RWPE2 (cell line): ENCODE measurements at places on chromosomes 3 and 15.
A peak's percentile ranks its signal among the peaks of the same experiment; 100 is the strongest.

DNA sequence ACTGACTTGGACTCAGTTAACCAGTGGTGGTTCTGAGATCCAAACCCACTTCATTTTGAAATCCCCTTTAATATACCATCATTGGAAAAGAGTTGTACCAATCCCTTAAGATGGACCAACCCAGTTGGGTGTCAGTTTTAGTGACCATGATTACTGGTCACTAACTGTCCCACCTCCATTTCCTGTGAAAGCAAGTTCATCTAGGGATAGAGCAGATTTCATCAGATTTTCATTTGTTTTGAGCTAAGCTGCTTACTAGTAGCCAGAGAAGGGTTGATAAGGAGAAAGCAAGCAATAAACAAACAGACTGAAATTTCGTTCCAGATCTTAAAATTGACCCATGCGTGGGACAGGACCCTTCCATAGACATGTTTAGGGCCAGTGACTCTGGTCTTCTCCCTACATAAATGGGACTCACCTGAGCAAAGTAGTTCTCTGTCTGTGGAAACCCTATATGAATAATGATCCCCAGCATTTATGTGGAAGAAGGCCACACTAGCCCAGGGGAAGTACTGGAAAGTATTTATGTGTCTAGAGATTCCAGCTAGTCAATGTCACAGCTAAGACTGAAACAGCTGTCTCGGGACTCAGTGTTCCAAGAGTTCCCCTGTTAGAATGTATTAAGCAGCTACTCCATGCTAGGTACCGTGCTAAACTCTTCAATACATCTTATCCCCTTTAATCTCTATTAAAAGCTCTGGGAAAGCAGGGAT is 196.0 kb upstream of the BCL6 start:
- no peak for DNase-seq

GRCh38 chr15:58114812-58115211 is 23.4 kb upstream of the AQP9 start:
- no peak for DNase-seq

- DNase-seq, result no peak
These were observed 58.9 kb upstream of the MUC13 start for GRCh38 chr3:124993466-124993865.

- DNase-seq, result no peak
These were observed 12.4 kb upstream of the NFKBIZ start for GRCh38 chr3:101836652-101837598.

DNA sequence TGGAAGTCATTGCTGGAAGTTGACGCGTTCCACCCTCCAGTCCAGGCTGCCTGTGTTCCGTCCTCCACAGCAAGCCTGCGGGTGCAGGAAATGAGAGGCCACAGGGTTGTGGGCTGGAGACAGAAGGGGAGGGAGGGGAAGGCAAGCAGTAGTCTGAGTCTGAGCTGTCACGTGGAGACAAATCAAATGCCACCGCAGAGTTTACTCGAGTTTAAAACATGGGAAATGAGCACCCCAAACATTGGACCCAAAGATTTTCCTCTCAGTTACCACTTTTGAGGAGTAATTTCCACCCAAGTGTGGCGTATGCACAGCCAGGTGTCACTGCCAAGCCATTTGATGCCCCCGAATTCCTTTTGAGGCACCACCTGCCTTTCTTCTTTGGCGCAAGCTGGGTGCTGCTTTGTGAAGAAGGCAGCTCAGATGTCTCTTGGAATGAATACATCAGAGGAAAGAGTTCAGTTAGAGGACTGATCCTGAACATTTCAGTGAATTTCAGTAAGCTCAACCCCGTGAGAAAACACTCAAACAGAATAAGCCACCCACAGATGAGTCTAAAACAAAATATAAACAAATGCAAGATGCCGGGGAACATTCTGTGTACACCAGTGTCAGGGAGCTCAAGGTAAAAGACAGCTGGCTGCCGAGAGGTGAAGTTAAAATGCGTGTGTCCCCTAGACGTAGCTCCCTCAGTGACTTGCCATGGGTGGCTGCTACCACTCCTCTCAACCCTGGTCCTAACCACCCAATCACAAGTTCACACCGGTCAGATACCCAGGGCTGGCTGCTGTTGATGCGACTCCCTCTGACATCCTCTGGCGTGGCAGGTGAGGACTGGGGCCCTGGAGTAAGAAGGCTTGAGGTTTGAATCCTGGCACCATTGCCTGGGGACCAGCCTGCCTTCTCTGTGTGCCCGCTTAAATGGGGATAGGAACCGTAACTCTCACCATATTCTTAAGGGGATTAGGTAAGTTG is 203.8 kb downstream of the UACA start:
- no peak for DNase-seq

DNA sequence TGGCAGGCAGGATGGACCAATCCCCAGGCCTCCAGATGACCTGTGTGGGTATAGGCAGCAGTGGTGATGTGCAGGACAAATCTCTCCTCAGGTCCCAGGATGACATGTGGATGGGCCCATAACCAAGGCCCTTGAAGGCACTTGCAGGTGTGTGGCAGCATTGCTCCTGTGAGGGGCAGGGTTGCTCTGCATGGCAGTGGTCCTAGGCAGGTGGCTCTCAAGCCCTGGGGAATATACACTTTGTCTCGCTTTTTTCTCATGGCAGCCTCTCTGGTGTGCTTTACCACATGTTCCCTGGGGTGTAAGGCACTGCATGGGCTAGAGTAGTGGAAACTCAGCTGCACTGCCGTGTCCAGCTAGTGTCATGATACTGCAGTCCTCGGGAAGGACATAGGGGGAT is 503.6 kb downstream of the UNC13C start:
- no peak for DNase-seq

DNA sequence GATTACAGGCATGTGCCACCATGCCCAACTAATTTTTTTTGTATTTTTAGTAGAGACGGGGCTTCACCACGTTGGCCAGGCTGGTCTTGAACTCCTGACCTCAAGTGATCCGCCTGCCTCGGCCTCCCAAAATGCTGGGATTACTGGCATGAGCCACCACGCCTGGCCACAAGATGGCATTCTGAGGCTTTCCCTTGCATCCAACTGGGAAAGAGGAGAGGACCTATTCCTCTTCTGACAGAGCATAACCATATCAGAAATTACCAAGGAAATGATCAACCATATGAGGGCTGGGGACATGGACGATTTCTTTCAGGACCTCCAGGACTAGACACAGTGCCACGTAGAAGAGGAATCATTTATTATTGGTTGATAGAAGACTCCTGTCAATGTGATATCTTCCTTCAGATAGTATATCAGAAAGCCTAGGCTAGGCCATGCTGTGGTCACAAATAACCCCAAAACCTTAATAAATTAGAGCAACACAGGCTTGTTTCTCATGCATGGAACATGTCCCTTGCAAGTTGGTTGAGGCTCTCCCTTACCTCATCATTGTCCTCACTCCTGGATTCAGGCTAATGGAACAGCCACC is 372.3 kb upstream of the IL12A start:
- DNase-seq, result no peak

- DNase-seq, result peak; percentile 69
These were observed 15.4 kb upstream of the CSPG4 start for GRCh38 chr15:75727851-75728715.

DNA sequence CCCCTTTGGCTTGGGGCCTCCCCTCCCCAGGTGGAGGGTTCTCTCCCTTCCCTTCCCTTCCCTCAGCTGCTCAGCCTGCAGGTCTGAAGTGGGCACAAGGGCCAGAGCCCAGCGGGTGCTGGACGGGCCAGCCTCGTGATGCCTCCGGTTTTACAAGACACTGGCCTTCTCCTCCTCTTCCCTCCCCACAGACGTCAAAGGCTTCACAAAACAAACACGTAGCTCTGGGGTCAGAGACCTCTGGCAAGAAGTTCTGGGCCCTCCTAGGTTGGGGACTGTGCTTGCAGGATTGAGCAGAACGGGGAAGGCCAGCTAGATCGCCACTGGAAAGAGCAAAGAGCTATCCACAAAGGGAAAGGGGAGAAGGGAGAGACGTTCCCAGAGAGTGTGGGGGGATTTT is 81.4 kb upstream of the TPM1 start:
- no peak for DNase-seq

GRCh38 chr15:70430069-70430468 is 332.4 kb upstream of the TLE3 start:
- DNase-seq, result no peak

DNA sequence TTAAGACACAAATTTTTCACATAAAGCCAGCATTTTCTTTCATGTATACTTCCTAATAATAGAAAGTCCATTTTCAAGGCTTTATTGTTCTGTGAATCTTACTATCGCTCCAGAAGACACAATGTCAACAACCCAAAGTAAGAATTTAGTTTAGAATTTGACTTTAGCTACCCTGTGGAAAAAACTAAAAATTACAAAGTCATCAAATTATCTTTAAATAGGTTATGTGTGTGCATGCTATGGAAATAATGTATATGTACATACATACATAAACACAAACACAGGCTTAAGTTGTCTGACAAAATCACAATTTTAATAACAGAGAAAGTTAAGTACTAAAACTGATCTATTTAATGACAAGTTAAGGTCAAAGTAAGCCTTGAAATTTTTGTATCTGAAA is 20.2 kb upstream of the XXYLT1 start:
- no peak for DNase-seq

DNA sequence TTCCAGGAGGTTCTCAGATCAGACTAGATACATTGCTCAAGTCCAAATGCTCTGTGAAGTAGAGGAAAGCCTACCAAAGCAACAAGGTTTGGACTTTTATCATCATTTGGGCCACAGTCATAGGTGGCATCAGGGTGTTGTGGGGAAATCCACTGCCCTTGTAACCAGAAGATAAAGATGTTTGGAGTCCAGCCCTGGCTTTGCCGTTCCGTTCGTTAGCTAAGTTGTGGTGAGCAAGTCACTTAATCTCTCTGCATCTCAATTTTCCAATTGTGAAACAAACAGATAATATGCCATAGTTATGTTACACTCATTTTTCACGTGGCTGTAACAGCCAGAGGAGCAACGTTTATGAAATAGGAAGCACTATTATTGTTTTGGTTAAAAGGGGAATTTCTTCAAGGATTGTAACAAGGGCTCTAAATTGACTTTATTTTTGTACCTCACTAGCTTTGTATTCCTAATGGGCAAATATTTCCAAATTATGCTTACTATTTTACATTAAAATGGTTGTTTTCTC is 125.6 kb downstream of the CD47 start:
- DNase-seq, result no peak

GRCh38 chr3:38480093-38480445 is 16.1 kb upstream of the EXOG start:
- DNase-seq, result no peak

DNA sequence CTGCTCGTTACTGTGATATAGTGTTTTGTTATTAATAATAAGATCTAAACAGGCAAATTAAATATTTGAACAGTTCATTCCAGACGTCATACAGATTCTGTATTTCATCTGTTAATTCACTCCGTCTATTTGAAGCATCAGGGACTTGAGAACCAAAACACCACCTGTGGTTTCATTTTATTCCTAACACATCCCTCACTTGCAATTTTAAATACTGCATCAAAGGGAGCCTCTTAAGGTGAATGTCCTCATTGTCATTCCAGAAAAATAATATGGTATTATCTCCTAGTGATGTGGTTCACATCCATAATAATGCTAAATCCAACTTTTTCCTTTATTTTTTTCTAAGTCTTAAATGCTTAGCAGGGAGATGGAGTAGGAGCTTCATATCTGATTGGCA is 1390.9 kb upstream of the CADM2 start:
- DNase-seq, result no peak

- no peak for DNase-seq
These were observed 164.3 kb upstream of the LPP start for GRCh38 chr3:187989575-187990153.

DNA sequence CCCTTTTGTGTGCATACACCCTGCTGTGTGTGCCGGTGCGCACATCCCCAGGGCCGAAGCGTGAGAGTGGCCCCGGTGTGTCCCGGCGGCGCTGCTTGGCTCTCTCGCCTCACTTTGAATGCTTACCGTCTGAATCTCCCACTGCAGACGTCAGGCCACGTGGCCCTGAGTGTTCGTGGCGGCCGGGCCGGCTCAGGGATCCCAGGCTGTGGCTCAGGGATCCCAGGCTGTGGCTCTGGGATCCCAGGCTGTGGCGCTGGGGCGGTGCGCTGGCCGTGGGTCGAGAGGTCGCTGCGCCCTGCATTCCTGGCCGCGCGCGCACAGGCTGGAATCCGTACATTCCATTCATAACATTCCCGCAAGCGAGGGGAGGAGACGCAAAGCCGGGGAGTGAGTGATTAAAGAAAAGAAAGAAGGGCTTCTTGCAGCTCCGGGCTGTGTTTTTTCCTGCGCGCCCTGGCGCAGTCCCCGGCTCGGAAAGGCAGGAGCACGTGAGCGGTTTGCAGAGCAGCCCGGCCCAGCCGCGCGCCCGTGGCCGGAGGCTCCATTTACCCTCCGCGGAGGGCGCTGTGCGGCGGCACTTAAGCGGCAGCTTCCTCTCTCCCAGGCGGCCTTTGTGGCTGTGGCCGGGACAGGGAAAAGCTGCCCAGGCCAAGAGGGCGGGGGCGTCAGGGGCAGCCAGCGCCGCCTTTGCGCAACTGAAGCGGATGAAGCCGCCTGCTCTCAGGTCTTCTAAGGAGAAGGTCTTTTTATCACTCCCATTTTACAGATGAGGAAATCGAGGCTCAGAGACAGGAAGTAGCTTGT is 87.0 kb upstream of the ALDH1L1 start:
- no peak for DNase-seq

GRCh38 chr15:35293353-35294130 is 208.4 kb upstream of the NANOGP8 start:
- no peak for DNase-seq

- DNase-seq, result no peak
These were observed 26.9 kb downstream of the MKRN2OS start for GRCh38 chr3:12518261-12519028.

DNA sequence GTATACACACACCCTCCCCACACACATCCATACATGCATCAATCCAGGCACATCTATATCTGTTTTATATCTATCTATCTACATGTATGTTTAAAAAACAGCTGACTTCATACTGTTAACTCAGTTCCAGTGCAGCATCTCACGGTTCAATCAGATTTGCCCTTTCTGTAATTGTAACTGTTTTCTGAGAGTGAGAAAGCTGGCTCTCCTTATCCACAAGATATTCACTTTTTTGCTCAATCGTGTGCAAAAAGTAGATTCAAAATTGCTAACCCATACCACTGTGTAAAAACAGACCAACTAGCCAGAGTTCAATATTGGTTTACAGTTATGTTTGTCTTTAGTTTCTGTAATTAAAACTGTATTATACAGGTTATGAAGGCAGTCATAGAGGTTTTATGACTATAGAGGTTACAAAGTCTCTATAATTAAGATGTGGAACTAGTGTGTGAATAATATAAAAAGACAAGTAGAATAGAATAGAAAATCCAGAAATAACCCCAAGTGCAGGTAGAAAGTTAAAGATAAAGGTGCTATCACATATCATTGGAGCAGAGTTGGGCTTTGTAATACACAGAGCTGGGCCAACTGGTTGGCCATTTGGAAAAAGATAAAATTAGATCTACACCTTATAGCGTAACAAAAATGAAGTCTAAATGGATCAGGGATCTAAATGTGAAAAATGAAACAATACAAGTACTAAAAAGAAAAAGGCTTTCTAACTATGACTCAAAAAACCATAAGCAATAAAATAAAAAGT is 20.1 kb upstream of the MCF2L2 start:
- no peak for DNase-seq

DNA sequence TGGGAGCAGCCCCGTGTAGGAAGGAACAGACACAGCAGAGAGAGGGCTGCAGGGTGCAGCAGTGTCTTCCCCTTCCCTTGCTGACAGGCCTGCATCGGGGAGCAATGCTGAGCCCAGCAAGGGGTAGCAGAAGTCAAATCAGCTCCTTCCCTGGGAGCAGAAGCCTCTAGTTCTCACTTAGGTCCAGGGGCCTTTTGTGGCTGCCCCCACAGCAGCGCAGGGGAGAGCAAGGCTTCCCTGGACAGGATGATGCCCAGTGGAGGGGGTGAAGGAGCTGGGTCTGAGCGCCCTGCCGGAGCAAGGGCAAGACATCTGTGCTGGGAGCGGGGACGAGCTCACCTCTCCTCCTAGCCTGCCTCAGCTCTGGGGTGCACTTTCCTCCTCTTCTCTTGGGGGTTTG is 827 bp downstream of the PLCB2 start:
- peak; percentile 68 for DNase-seq
